ENCODE measurements at places on chromosomes 6 and 20.

DNA sequence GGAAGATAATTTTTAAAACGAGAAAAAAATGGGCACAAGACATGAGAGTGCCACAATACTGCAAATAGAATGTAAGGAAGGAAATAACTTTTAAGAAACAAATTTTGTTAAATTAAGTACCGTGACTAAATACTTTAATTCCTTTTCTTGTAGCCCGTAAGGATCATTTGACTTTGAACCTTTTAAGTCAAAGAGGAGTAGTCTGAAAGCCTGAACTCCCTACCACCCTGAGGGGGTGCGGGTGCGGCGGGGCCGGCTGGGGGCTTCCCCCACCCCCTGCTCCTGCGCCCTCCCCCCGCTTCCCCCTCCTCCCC, 231 bp upstream of the PHACTR2 start:
- DNase-seq, result no peak

DNA sequence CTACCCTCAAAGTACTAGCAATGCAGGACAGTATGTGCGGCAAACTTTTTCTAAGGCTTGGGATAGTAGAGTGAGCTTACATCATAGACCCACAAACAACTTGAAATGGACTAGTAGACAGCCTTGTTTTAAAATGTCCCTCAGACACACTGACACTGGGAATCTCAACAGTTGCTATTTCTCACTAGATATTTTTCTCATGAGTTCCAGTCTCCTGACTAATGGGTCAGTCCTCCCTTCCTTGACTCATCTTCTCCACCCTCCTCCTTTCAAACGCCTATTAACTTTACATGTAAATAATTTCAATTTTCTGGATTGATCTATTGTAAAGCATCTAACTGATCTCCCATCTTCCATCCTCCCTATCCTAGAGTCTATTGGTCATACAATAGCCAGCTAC, 308.3 kb upstream of the PREP start:
- DNase-seq, result no peak

DNA sequence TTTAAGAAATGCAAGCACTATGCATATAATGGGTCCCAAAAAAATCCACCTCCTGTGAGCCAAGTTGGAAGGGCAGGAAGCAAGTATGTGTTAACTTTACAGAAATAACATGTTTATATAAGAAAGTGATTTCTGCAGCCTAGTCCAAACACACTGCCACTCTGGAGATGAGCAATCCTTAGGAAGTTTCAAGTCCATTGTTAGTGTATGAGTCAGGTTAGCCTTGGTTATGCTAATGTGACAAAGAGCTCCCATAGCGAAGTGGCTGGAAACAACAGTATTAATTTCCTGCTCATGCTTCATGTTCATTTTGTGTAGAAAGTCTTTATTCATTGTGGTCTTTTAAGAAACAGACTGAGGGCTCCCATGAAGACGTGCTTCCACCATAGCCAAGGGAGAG, 121.4 kb downstream of the TBXT start:
- DNase-seq, result no peak

- DNase-seq, result no peak
These were observed 1.5 kb downstream of the MAFB start for GRCh38 chr20:40687384-40688128.

GRCh38 chr6:143562143-143562542, 50.6 kb upstream of the FUCA2 start:
- DNase-seq, result no peak

DNA sequence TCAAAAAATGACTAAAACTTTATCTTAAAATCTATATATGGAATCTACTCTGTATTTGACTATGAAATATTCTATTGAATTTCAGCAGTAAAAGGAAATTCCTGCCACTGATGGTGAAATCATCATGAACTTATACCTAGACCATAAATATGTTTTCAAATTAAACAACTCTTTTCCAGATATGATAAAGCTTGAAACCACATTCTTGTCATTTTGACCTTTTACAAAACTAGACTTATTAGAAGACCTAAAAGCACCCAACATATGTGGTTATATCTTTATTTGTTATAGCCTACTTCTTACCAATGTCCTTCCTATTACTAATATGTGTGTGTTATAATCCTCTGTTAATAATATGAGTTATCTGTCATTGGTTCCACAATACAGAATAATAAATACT, 35.3 kb downstream of the FRK start:
- no peak for DNase-seq

- no peak for DNase-seq
These were observed 71.6 kb downstream of the GPX5 start for GRCh38 chr6:28597217-28597835.

- no peak for DNase-seq
These were observed 36.2 kb downstream of the PFDN4 start for GRCh38 chr20:54244113-54244512.

- DNase-seq, result no peak
These were observed 250.5 kb downstream of the ESR1 start for GRCh38 chr6:152057832-152058498.

- DNase-seq, result no peak
These were observed 22.8 kb downstream of the ECT2L start for GRCh38 chr6:138818496-138819194.

GRCh38 chr6:37943436-37944058, 124.0 kb downstream of the ZFAND3 start:
- no peak for DNase-seq

- DNase-seq, result no peak
These were observed 51.2 kb downstream of the LGSN start for GRCh38 chr6:63268574-63268973.

DNA sequence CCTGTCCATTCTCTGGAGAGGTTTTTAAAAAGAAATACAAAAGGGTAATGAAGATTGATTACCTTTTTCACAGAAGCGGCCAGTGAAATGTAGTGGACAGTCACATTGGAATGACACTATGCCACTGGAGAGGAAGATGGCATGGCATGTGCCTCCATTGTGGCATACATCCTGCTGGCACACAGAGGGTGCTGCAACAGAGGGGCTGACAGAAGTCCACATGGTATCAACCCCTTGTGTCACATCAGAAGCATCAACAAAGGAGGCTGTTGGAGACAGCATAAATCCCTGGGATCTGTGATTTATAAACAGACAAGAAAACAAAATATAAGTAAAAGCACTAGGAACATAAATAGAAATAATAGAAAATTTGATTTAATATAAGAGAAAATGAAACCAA, 594.9 kb downstream of the PHF3 start:
- DNase-seq, result no peak

- DNase-seq, result no peak
These were observed 642.2 kb downstream of the EYS start for GRCh38 chr6:65064844-65065243.

DNA sequence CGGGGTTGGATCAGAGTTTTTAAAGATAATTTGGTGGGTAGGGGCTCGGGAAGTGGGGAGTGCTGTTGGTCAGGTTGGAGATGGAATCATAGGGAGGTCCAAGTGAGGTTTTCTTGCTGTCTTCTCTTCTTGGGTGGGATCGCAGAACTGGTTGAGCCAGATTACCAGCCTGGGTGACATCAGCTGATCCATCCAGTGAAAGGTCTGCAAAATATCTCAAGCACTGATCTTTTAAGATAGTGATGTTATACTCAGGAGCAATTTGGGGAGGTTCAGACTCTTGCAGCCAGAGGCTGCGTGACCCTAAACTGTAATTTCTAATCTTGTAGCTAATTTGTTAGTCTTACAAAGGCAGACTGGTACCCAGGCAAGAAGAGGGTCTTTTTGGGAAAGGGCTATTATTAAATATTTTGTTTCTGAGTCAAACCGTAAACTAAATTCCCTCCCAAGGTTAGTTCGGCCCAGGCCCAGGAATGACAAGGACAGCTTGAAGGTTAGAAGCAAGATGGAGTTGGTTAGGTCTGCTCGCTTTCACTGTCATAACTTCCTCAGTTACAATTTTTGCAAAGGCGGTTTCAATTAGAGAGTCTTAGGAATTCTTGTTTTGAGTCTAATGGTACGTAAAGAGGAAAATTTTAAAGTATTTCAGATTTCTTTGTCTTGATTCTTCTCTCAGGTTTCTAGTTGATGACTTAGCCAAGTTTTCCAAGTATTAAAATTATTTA, 53.1 kb downstream of the SCAF8 start:
- no peak for DNase-seq

- no peak for DNase-seq
These were observed 170.4 kb upstream of the THEMIS start for GRCh38 chr6:128071212-128071611.
